H1 (cell line): ENCODE measurements at places on chromosomes 2 and 18.

- no peaks in the 10 kb centered on the region for H3K27me3 ChIP-seq
- no peak overlapping the region for H3K4me3 ChIP-seq
- H3K4me1 ChIP-seq: no peaks in the 10 kb centered on the region
- H3K36me3 ChIP-seq: peaks cover 21% of the 10 kb centered on the region
- no peak for DNase-seq
Measured at GRCh38 chr18:76932026-76932819, 109.9 kb downstream of the ZNF236 start.

- no peaks in the 10 kb centered on the region for H3K36me3 ChIP-seq
- no peak overlapping the region for H3K4me3 ChIP-seq
- no peak for DNase-seq
- peaks cover 3% of the 10 kb centered on the region; the same call in 1 of the 2 replicates for H3K4me1 ChIP-seq
- H3K27me3 ChIP-seq: no peaks in the 10 kb centered on the region
- H3K27ac ChIP-seq: no peak overlapping the region
Measured at GRCh38 chr2:233928594-233929351, 11.6 kb downstream of the TRPM8 start.

DNA sequence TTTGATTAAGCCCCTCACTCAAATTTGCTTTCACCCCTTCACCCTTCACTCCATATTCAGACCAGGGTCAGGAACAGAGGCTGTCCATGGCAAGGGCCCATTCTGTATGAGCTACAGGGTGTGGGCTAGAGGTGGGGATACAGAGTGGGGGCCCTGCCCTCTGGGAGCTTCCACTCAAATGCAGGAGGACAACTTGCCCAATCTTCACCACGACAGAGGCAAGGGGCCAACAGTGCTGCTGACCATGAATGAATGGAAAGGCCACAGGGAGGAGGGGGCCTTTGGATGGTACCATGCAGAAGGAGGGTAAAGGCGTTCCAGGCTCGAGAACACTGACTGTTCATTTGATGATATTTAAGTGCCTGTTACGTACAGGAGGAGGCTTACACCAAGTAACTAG is 22.8 kb downstream of the ADRA2B start:
- peaks cover 16% of the 10 kb centered on the region for H3K4me1 ChIP-seq
- H3K4me3 ChIP-seq: no peak overlapping the region
- DNase-seq: no peak
- no peak overlapping the region for H3K27ac ChIP-seq
- no peaks in the 10 kb centered on the region for H3K36me3 ChIP-seq

GRCh38 chr2:9378433-9379390 is 44.6 kb downstream of the ITGB1BP1 start:
- no peaks in the 10 kb centered on the region for H3K36me3 ChIP-seq
- H3K27ac ChIP-seq: no peak overlapping the region; the same call in 1 of the 2 replicates
- no peak overlapping the region for H3K4me3 ChIP-seq
- H3K4me1 ChIP-seq: peaks cover 4% of the 10 kb centered on the region; the same call in 1 of the 2 replicates
- H3K27me3 ChIP-seq: no peaks in the 10 kb centered on the region
- no peak for DNase-seq

- H3K27ac ChIP-seq: no peak overlapping the region
- H3K36me3 ChIP-seq: no peaks in the 10 kb centered on the region
- H3K27me3 ChIP-seq: no peaks in the 10 kb centered on the region
- peaks cover 11% of the 10 kb centered on the region for H3K4me1 ChIP-seq
- H3K4me3 ChIP-seq: no peak overlapping the region
Measured at GRCh38 chr18:44693030-44693784, 12.5 kb downstream of the SETBP1 start.
